ENCODE measurements at places on chromosomes 5 and 9.

- no peak for DNase-seq
Observed at GRCh38 chr9:20092561-20092960, 303.7 kb upstream of the SLC24A2 start.

GRCh38 chr9:122332083-122332482 is 38.7 kb upstream of the PTGS1 start:
- DNase-seq, result no peak

DNA sequence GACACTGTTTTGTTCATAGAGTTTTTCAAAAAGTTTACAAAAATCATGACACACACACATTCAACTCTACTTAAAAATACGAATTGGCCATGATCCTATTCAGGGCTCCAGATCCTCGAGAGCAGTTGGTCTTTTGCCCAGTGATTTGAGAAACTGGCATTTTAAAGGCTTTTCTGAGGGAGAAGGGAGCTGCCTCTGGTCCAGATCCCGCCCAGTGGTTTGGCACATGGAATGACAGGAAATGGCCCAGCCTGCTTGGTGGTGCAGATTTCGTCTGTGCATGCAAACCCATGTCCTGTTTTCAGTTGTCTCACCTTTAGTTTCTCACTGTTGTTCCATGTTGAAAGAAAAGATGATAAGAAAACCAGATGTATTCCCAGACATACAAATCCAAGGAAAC is 3.6 kb downstream of the CAMK4 start:
- peak; percentile 60 for DNase-seq

GRCh38 chr9:136160381-136160841 is 41.7 kb upstream of the TMEM250 start:
- DNase-seq, result no peak

DNA sequence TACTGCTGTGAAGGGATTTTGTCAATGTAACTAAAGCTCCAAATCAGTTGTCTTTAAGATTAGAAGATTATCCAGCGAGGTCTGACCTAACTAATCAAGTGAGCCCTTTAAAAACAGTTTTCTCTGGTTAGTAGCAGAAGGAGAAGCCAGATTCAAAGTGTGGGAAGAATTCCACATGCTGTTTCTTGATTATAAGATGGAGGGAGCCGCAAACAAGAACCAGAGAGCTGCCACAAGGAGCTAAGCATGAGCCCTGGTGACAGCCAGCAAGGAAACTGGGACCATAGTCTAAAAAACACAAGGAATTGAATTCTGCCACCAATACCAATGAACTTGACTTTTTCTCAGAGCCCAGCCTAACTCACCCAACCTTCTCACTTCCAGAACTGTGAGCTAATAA is 37.0 kb upstream of the OR2S2 start:
- no peak for DNase-seq

DNA sequence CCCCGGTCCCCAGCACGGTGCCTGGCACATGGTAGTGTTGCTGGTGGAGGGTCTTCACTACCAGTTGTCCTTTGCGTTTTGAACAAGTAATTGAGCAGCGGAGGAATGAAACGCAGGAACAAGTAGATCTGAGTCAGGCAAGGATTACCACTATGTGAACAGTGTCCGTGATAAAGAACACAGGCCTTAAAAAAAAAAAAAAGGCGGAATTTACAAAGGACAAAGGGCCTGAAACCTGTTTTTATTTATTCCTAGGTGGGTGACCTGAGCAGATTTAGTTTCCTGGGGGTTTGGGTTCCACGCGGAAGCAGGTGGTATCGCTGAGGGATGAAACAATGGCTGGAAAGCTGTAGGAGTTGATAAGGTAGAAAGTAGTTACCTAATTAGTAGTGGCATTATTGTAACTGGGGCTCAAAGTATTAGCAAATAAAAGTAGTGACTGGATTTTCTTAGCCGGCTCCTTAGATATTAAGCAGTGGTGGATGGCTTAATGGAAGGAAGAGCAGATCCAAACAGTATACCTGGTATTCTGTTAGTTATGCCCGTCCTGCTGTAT is 1.1 kb downstream of the RUSC2 start:
- no peak for DNase-seq

DNA sequence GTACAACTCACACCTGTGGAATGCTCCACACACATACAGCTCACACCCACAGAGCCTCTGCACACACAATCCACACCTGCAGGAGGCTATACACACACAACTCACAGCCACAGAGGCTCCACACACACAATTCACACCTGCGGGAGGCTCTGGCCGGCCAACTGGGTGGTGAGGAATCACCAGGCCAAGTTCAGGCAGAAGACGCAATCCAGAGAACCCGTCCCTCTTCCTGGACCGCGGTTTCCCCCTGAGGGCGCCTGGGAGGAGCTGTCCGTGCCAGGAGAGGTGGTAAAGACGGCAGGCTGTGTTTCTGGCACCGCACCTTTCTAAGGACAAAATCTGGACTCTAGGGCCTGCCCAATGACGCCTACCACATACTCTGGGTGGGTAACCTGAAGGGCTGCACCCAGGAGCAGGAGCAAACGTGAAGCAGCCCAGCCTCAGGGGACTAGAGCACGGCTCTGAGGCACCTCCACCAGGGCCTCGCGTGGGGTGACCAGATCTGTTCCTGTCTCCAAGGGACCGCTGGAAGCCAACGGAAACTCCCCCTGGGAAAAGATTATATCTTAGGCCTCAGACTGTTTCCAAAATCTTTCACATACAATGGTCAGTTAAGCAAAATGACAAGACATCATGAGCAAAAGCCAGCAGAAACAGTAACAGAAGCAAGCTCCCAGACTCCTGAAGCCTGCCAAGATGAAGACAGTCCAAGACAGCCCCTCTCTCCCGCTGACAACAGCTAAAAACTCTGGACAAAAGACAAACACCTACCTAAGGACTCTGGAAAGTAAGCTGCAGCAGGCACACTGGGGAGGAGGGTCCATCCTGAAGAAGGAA is 16.9 kb downstream of the CAMSAP1 start:
- DNase-seq, result no peak

GRCh38 chr5:57455511-57456455 is 26.8 kb downstream of the ACTBL2 start:
- DNase-seq, result no peak

DNA sequence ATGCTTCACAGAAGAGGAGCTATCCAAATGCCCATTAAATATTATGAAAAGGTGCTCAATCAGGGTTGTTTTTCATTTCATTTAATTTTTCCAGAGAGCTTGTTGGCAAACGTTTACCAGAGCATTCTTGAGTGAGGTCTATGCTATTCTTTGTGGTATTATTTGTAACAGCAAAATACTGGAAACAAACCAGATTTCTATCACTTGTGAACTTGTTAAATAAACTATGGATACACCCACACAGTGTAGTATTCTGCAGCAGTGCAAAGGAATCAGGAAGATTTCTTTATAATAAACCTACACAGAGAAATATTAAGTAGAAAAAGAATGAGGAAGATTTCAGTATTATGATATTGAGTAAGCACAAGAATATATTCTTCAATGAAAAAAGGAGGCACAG is 15.0 kb upstream of the SLC1A1 start:
- no peak for DNase-seq

- no peak for DNase-seq
Observed at GRCh38 chr5:69364414-69364813, 4.9 kb downstream of the AK6 start.

DNA sequence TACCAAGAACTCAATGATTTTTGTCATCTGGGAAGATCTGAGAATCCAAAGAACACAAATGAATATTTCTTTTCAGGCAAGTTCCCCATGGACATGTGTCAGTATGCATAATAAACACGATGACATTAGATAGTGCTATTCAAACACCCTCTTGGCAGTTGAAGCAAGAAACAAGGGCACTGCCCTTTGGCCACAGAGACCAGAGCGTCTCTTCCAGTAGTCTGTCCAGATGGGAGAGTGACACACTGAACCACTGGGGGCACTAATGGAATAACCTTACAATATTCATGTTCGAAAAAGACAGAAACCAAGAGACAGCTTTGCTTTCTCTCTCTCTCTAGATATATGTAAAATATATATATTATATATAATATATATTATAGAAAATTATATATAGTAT is 301.9 kb downstream of the CTNND2 start:
- no peak for DNase-seq

GRCh38 chr5:176716320-176716719 is 69.0 kb downstream of the TSPAN17 start:
- DNase-seq, result peak; percentile 55

- DNase-seq, result no peak
Observed at GRCh38 chr5:175870820-175871447, 444 bp upstream of the CPLX2 start.

DNA sequence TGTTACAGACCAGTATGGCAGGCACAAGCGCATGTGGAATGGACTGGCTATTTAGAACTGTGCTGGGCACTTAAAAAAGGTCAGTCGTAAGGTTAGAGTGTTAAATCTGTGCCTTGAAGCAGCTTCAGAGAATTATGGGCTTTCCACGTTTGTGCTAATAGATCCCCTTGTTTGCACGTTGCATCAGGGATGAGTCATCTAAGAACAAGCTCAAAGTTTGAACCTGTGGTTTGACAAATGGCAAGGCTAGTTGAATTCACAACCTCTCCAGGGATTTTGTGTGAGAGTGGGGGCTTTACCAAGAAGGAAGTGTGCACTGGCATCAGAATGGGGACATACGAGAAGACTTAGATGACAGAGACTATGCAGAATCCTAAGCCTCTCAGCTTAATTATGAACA is 249.6 kb downstream of the IRX1 start:
- no peak for DNase-seq

DNA sequence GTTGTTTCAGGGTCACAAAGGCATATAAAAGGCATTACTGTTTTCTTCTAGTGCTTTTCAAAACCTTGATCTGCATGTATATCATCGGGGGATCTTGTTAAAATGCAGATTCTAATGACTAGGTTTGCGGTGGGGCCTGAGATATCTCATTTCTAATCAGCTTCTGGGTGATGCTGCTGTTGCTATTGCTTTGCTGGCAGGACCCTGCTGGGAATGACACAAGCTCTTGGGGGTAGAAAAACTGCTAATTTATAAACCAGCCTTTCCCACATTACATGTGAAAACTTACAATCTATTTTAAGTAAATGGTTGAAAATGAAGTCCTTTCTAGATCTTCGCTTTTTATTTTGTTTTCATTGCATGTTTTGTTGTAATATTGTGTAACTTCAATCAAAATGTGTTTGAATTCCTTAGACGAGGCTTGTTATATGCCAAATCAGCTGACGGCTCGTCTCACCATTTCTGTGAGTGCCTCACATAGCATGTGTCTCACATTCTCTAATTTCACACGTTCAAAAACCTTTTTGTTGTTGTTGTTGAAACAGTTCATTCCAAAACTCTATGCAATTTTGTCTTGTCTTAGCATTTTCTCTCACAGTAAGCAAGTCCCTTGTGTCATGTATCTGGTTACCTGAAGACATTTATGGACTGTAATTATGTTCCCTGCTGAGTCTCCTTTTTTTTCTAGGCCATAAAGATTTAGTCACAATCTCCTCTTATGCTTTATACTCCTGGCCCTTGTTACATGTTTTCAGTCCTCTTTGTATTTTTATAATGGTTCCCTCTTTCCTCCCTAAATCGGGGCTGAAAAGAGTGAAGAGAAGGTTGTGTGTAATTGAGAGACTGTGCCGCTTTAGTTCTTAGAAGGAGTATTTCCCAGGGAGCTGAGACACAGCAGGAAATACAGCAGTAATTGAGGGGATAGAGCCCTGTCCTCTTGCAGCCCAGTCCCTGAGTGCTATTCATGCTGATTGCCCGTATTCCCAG is 521.0 kb upstream of the SEMA6A start:
- DNase-seq, result no peak

DNA sequence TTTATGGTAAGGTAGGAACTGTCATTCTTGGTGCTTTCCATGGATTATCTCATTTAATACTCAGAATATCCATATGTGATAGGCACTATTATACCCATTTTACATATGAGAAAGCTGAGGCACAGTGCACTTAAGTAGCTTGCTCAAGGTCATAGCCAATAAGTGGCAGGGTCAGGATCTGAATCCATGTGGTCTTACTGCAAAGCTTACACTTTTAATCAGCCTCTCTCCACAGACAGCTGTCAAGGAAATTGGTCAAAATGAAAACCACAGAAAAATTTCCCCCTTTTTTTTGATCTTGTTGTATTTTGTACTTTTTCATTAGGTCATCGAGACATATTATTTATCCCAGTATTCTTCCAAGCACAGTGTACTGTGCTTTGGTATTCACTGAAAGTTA is 78.5 kb downstream of the ERCC6L2 start:
- no peak for DNase-seq

DNA sequence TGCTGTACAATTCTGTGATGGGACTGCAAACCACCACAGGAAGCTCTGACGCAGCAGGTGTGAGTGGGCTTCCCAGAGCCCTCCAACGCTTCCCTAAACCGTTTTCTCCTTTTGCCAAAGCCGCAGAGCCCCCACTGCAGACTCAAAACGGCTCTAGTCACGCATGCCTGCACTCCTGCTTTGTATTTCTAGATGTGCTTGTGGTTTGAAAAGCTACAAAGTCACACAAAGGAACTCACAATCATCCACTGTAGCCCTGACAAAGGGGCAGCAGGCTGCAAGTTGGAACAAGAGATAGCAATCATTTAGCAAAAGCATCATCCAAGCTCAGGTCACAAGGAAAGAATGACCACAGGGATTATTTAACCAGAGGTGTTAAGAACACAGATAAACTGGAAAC is 79.3 kb downstream of the PTPN3 start:
- DNase-seq, result no peak

DNA sequence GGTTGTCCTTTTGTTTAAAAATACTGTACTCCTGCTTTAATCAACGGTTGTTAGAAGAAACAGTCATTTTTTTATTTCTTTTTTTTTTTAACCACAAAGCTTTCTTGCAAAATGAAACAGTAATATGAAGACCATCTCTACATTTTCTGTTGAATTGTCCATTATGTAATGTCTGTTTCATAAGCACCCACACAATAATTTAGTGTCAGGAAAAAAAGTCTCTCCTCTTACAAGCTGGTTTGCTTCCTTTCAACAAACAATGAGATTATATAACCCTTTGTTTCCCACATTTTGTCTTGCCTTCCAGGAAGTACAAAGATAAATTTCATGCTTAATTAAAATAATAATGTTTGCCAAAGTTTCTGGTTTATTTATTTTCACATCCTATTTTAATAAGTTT is 16.7 kb downstream of the CTNNAL1 start:
- DNase-seq, result no peak
